ENCODE measurements at places on chromosomes 16 and 17.

GRCh38 chr17:73393962-73394361, 82.2 kb upstream of the CDC42EP4 start:
- DNase-seq = peak; percentile 36

- no peak for DNase-seq
Measured at GRCh38 chr17:80844418-80844990, 147.1 kb upstream of the CHMP6 start.

DNA sequence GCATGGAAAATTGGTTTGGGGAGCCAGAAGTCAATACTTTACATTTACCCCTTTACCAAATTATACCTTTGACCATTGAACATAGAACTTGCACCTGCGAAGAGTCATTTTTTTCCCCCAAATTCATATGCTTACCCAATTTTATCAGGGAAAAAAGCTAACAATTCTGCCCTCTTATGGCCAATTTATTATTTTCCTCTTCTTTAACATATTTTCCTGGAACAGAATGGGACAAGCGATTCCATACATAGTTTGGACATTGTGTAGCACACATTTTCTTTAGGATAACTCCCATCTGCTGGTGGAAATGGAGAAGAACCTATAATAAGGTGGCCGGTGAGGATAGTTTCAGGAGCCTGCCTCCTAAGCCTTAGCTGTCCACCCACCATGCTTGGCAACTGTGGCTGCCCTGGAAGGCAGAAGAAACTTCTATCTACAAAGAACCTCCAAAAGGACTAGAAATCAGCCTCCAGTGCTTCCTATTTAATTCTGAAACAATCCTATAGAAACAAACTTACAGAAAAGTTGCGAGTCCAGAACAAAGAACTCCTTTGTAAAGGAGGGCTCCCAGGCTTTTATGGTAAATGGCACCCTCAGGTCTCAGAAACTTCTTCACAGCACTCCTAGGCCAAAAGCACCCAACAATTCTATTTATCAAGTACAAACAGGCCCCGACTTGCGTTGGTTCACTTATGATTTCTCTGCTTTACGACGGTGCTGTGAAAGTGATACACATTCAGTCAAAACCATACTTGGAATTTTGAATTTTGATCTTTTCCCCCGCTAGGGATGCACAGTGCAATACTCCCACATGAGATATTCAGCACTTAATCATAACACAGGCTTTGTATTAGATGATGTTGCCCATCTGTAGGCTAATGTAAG, 64.1 kb upstream of the CACNG4 start:
- DNase-seq = peak; percentile 50

DNA sequence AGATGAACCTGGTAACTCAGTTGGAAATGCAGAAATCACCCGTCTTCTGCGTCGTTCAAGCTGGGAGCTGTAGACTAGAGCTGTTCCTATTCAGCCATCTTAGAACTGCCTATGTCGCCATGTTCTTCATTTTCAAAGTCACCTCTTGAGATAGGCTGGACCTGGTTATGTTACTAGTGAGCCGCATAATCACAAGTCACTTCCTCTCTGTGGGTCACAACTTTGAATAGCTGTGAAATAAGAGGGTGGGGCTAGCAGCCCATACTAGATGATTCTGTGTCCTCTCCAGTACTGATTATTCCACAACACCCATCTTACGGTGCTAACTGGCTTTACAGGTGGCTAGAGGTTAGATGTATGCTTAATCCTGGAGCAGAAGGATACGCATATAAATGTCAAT, 74.2 kb downstream of the VPS53 start:
- no peak for DNase-seq

- peak; percentile 43 for DNase-seq
Measured at GRCh38 chr17:17041018-17041521, 1.2 kb upstream of the MPRIP start.

DNA sequence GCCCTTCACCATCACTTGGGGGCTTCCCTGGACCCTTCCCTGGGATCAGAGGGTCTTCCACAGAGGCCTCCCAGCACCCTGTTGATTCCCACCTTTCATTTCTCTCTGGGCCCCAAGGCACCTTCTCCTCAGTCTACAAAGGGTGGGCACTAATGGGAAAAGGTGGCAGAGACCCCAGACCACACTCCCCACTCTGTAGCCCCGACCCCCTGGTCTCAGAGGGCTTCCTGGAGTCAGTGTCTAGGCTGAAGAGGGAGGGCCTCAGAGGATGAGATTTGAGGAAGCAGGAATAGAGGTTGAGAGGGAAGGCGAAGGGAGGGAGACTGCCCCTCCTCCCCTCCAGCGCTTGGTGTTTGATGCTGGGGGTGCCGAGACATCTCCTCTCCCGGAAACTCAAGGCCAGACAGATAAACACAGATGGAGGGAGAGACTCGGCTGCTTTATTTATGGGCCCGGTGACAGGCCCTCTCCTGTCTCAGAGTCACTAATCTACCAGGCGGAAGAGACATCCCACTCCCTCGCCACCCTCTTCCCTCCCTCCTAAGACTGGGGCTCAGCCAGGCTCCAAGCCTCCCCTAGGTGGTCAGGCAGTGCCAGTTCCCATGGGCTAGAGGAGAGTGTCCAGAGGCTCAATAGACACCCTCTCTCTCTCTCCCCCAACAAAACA, 18.5 kb upstream of the SP2 start:
- DNase-seq = peak; percentile 68

- DNase-seq = no peak
Measured at GRCh38 chr17:74827800-74828199, 31.9 kb downstream of the GRIN2C start.

DNA sequence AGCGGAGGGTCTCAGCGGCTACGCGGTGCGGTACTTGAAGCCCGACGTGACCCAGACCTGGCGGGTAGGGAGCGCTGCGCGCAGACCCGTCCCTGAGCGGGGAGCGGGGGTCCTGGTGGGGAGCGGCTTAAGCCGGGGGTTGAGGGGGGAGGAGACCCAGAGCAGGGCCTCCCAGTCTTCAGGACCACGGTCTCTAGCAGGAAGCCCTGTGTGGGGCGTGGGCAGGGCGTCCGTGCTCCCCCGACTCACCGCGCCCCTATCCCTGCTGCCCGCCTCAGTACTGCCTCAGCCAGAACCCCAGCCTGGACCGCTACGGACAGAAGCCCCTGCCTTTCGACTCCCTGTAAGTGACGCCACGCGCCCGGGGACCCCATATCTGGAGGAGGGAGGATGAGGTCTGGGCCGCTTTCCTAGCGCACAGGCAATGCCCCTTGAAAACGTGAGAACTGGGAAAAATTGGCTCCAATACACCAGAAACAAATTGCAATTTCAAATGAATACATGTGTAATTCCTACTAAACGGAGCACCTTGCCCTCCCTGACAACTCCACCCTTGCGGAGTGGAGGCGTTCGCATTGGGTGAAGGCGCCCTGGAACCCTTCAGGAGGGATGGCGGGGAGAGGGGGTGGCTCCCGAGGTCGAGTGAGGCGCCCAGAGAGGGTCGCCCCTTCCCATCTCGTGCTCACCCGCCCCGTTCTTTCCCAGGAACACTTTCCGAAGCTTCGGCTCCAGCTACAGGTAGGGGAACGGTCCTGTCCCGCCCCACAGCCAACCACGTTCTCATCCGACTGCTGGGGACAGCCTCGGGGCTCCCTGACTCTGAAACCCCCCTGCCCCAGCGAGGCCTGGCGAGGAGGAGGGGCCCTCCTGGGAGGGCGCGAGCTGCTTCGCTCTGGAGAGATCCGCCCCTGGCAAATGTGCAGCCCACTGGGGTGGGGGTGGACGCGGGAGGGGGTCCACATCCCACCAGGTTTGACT, 14.6 kb upstream of the CNGB1 start:
- DNase-seq = no peak

GRCh38 chr17:33517746-33518145, 224.7 kb upstream of the ASIC2 start:
- no peak for DNase-seq

GRCh38 chr17:70912716-70913485, 743.6 kb downstream of the KCNJ2 start:
- DNase-seq = peak; percentile 8

DNA sequence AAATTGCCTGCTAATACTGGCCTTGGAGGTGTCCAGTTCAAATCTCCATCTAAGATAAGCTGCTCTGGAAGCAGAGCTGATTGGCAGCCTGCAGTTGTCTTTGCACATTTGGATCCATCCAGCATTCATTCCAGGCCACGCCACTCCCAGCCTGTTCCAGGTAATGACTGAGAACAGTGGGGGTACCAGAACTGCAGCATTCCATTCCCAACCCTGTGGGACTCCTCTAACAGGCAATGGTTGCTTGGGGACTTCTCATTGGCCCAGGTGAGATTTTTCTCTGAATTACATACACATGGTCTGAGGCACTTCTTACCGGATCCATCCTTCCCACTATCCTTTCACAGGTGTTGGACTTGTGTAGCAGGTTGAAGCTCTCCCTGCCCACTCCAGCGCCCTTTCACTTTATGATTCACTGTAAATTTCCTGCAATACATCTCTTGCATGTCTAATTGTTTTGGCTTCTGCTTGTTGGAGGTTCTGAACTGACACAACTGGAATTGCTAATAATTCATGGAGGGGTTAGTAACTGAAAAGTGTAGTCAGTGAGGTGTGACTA, 206.1 kb upstream of the ZFHX3 start:
- no peak for DNase-seq

DNA sequence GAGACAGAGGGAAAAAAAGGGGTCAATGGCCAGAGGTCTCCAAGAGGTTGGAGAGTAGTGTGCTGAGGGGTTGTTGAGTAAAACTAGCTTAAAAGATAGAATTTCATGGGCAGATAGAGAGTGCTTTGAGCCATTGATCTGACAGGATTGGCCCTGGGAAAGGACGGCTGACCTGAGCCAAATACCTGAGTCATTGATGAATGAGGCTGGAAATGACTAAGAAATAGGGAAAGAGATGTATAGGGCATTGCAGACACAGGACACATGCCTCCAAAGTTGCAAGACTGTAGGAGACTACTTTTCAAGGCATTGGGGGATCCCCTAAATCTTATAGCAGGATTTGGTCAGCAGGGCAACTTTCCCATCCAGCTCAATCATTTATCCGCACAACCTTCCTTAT, 168.7 kb downstream of the ABCC12 start:
- no peak for DNase-seq

DNA sequence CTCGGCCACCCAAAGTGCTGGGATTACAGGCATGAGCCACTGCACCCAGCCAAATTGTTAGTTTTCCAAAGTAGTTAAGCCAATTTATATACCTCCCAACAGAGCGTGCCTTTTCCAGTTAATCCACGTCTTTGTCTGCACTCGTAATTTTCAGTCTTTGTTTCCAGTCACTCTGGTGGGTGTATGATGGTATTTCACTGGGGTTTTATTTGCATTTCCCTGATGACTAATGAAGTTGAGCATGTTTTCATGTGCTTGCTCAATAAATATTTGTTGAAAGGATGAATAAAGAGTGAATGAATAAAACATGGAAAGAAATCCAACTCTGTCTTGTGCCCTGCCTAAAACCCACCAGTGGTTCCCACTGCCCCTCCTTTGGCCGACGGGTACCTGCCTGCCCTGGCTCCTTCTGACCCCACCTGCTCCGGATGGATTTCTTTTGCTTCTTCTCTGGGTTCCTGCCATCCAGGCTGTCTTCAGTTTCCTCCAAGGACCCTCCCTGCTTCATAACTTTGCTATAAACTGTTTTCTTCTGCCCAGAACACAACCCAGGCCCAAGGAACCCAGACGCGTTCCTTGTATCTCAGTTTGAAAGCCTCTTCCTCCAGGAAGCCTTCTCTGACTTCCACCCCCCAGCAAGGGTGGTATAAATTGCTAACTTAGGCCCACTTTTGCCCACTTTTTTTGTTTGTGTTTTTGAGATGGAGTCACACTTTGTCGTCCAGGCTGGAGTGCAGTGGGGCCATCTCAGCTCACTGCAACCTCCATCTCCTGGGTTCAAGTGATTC, 3.0 kb upstream of the ABCC1 start:
- DNase-seq = peak; percentile 87

GRCh38 chr16:68374961-68375660, 64.3 kb downstream of the PRMT7 start:
- DNase-seq = no peak

GRCh38 chr16:85418978-85419491, 194.1 kb upstream of the GSE1 start:
- DNase-seq = no peak

- peak; percentile 54 for DNase-seq
Measured at GRCh38 chr17:42673885-42674754, 2.7 kb downstream of the PLEKHH3 start.

GRCh38 chr17:5396612-5397011, 22.9 kb downstream of the NUP88 start:
- DNase-seq = no peak
